ENCODE measurements at places on chromosomes 1 and 21.

DNA sequence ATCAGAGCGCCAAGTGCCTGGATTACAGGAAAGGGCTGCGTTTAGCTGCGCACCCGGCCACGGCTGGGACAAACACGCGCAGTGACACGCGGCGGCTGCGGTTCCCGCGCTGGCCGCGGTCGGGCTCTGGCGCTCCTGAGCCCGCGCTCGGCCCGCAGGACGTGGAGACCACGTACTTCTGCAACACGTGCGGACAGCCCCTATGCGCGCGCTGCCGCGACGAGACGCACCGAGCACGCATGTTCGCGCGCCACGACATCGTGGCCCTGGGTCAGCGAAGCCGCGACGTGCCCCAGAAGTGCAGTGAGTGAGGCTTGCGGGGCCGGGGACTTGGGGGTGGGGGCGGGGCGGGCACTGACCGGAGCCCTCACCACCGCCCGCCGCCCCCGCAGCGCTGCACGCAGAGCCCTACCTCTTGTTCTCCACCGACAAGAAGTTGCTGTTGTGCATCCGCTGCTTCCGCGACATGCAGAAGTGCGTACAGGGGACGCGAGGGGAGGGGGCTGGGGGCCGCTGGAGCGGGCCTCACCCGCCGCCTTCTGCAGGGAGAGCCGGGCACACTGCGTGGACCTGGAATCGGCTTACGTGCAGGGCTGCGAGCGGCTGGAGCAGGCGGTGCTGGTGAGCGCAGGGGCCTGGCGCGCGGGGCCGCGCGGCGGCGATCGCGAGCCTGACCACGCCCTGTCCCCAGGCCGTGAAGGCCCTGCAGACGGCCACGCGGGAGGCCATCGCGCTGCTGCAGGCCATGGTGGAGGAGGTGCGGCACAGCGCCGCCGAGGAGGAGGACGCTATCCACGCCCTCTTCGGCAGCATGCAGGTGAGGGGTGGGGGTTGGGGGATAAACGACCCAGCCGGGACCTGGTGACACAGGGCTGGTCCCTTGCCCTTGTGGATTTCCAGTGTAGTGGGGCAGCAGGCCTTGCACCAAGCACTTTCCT, 3.1 kb downstream of the RNF207 start:
- DNase-seq, result peak; percentile 69

- peak; percentile 83 for DNase-seq
Measured at GRCh38 chr1:180178511-180179161, 24.0 kb downstream of the QSOX1 start.

GRCh38 chr1:86998727-86999126, 84.3 kb downstream of the HS2ST1 start:
- no peak for DNase-seq

GRCh38 chr1:66679140-66679539, 73.1 kb upstream of the DYNLT5 start:
- DNase-seq, result no peak

DNA sequence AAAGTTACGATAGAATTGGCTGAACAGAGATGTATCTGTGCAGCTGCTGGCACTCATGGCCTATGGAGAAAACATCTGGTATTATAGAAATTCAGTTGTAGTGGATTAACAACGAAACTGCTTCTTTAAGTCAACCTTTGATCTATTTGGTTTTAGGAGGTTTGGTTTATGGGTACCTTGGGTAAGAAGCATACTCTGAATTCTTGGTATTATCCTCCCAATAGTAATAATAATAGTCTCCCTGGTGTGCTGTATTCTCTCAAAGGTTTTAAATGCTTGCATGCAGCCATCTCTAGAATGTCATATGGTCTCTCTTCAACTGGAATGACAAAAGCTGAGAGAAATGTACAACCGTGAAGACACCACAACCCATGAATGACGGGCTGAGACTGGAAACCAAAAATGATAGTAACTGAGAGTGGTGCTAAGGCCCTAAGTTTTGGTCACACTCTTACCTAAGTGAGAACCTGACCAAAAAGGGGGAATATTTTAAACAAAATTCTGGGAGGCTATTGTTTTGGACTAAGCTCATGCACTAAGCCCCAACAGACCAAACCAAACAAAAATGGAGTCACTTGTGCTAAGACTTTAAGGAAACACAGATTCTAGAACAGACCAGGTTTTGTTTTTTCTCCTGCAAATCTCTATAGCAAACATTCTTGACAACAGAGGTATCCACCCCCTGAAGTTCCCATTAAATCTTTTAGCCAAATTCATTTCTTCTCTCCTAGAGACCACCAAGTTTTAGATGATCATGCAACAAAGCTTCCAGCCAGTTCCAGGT, 17.6 kb upstream of the TMEM61 start:
- no peak for DNase-seq

- no peak for DNase-seq
Measured at GRCh38 chr21:26599261-26599660, 26.2 kb upstream of the CYYR1 start.
